Activated CD8-positive, alpha-beta T cell treated with anti-CD3 and anti-CD28 coated beads, Interleukin-2, amount 10 ng/mL, durations not matched to agents 7 days and 5 days (primary cell): ENCODE measurements at places on chromosomes 2 and 18. TPM values are rescaled to one million over a fixed set of nuclear protein-coding genes. Genes with fewer than 3 reads are reported as not detected.

DNA sequence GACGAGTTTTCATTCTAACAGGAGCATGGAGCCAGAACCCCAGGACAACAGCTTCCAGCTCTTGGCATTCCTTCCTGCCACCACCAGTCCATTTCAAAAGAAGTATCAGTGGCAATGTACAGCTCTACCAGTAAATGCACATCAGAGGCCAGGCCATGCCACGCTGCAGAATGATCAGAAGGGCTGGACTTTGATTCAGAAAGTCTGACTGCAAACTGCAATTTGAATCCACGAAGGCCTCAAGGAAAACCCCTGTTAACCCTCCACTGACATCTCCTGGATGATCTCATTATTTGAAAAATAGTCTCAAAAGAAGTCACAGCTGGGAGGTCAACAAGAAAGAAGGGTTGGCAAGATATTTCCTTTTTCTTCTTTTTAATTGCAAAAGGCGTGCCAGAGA is 119.2 kb downstream of the MYO5B start:
- DNase-seq: no peak
- H3K4me3 ChIP-seq: no peak overlapping the region
- no peak overlapping the region for H3K27ac ChIP-seq
- H3K27me3 ChIP-seq: peaks cover 6% of the 10 kb centered on the region

DNA sequence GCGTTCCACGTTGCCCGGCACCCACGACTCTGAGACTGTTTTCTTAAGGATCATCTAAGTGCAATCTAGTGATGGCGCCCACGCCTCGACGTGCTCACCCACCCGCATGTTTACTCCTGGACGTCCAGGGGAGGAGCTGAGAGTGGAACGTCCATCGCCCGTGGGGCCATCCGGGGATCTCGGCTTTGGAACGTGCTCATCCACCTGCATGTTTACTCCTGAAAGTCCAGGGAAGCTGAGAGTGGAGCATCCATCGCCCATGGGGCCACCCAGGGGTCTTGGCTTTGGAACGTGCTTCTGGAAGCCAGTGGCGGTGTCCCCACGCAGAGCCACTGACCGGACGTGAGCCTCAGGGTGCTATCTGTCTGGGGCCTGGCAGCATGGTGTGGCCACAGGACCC is 45.6 kb upstream of the SALL3 start:
- H3K27ac ChIP-seq: no peak overlapping the region
- H3K4me1 ChIP-seq: peaks cover 2% of the 10 kb centered on the region
- no peak for DNase-seq
- no peak overlapping the region for H3K4me3 ChIP-seq
- H3K27me3 ChIP-seq: no peaks in the 10 kb centered on the region

Gene LCT
- 0.34 TPM for total RNA-seq

GRCh38 chr18:69649684-69650083 is 249.0 kb downstream of the DOK6 start:
- no peak overlapping the region for H3K27ac ChIP-seq
- DNase-seq: no peak
- no peaks in the 10 kb centered on the region for H3K4me1 ChIP-seq
- no peaks in the 10 kb centered on the region for H3K36me3 ChIP-seq
- peaks cover 13% of the 10 kb centered on the region for H3K27me3 ChIP-seq
- no peak overlapping the region for H3K4me3 ChIP-seq

DNA sequence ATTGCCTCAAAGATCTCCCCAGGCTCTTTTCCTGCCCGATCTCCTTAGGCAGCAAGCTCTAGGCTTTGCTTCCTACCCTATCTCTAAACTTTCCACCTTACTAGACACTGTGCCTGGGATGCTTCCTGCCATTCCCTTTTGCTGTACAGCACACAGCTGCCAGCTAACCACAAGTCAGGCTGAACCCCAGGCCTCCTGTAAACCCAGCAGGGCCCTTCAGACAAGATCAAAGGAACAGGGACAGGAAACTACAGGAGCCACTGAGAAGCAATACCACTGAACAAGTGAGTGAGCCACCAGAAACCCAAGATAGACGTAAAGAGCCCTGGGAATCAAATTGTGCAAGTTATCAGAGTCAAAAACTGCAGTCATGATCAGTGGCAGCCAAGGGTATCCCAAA is 180.7 kb downstream of the SUCLG1 start:
- no peaks in the 10 kb centered on the region for H3K36me3 ChIP-seq
- peaks cover 11% of the 10 kb centered on the region for H3K4me1 ChIP-seq
- H3K27ac ChIP-seq: no peak overlapping the region
- no peaks in the 10 kb centered on the region for H3K27me3 ChIP-seq

DNA sequence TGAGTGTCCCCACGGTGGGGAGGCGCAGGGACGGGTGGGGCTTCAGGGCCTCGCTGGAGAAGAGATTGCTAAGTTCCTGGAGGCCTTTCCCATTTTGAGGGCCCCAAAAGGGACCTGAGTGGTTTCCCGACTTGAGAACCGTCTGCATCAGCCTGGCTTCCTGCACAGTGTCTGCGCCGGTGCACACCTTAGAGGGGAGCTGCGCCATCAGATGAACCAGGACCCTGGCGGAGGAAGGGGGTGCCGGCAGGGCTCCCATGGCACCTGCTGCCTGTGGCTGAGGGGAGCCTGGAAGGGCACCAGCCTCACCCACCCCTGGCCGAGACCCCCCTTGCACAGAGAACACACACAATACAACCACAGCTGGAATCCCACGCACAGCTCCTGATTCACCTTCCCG is 465.1 kb upstream of the MYT1L start:
- H3K4me1 ChIP-seq: no peaks in the 10 kb centered on the region
- H3K27me3 ChIP-seq: no peaks in the 10 kb centered on the region
- H3K36me3 ChIP-seq: no peaks in the 10 kb centered on the region
- no peak overlapping the region for H3K27ac ChIP-seq
- H3K4me3 ChIP-seq: no peak overlapping the region

Gene ANKRD36
- 60.5 TPM for total RNA-seq

- H3K4me3 ChIP-seq: no peak overlapping the region
- H3K27me3 ChIP-seq: no peaks in the 10 kb centered on the region
- H3K36me3 ChIP-seq: no peaks in the 10 kb centered on the region
- H3K27ac ChIP-seq: no peak overlapping the region
These were observed 590.8 kb upstream of the CDH2 start for GRCh38 chr18:28767727-28768211.
